CD4-positive, alpha-beta T cell (primary cell): ENCODE measurements at places on chromosomes 6 and 20.

GRCh38 chr20:51132279-51132678, 109.4 kb upstream of the KCNG1 start:
- H3K36me3 ChIP-seq = no peaks in the 10 kb centered on the region
- no peak for DNase-seq
- H3K4me3 ChIP-seq = no peak overlapping the region
- H3K27me3 ChIP-seq = peaks cover 8% of the 10 kb centered on the region

DNA sequence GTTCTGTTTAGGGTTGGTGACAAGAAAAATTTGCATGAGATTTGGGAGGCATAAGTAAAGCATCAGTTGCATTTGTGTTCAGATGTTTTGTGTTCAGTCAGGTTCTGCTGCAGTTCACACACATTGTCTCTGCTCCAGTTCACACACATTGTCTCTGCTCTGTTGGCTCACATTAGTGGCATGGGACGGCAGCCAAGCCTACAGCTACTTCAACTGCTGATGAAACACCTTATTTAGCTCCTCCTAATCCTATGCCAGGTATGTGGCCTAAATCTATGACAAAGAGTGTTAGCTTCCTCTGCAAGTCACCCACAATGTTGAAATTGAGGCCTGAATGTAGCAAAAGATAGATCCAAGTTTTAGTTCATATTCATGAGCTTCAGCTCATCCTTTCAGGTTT, 278.1 kb upstream of the SYNCRIP start:
- H3K36me3 ChIP-seq = no peaks in the 10 kb centered on the region
- H3K4me3 ChIP-seq = no peak overlapping the region

GRCh38 chr6:107641500-107641941, 151.6 kb downstream of the SOBP start:
- no peak overlapping the region for H3K27ac ChIP-seq
- H3K36me3 ChIP-seq = no peaks in the 10 kb centered on the region
- H3K27me3 ChIP-seq = no peaks in the 10 kb centered on the region
- no peak for DNase-seq
- H3K4me1 ChIP-seq = no peaks in the 10 kb centered on the region

DNA sequence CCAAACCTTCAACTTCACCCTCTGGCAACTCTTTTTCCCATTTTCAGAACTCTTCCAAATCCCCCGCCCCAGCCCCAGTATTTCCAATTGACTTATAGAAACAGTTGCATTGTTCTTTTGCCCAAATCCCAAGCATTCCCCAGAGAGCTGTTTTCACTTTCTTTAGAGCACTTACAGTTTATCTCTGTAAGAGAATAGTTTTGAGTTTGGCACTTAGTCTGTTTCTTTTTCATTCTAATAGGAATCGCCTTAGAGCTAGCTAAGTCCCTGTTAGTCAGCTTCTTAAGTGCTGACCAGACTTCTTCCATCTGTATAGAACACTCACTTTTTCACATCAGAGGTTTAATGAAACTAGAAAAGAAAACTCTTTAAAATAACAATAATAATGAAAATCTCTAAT, 374.2 kb upstream of the FLRT3 start:
- H3K36me3 ChIP-seq = no peaks in the 10 kb centered on the region
- no peak for DNase-seq
- H3K4me1 ChIP-seq = no peaks in the 10 kb centered on the region
- no peaks in the 10 kb centered on the region for H3K27me3 ChIP-seq
- no peak overlapping the region for H3K4me3 ChIP-seq

DNA sequence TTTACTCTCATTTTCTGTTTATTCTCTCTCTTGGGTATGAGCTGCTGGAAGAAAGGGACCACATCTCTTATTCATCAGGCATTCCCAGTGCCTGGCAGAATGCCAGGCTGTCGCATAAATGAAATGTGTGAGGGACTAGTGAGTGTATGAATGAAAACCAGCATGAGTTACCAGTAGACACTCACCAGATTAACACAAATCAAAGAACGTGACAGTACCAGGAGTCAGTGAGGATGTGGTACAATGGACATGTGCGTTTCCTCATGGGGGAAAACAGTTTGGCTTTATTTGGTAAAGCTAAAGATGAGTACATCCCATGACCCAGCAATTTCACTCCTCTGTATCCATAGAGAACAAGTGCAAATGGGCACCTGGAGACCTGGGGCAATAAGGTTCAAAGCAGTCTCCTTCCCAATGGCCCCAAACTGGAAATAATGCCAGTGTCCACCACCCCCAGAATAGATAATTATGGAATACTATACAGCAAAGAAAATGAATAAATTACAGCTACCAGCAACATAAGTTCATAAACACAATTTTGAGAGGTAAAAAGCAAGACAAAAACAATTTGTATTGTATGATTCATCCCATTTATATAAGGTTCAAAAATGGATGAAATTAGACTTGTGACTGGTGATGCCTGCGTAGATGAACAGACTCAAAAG, 93.3 kb downstream of the CDH22 start:
- no peaks in the 10 kb centered on the region for H3K4me1 ChIP-seq
- H3K27ac ChIP-seq = no peak overlapping the region
- H3K27me3 ChIP-seq = peaks cover 16% of the 10 kb centered on the region
- H3K4me3 ChIP-seq = no peak overlapping the region
- no peaks in the 10 kb centered on the region for H3K36me3 ChIP-seq

DNA sequence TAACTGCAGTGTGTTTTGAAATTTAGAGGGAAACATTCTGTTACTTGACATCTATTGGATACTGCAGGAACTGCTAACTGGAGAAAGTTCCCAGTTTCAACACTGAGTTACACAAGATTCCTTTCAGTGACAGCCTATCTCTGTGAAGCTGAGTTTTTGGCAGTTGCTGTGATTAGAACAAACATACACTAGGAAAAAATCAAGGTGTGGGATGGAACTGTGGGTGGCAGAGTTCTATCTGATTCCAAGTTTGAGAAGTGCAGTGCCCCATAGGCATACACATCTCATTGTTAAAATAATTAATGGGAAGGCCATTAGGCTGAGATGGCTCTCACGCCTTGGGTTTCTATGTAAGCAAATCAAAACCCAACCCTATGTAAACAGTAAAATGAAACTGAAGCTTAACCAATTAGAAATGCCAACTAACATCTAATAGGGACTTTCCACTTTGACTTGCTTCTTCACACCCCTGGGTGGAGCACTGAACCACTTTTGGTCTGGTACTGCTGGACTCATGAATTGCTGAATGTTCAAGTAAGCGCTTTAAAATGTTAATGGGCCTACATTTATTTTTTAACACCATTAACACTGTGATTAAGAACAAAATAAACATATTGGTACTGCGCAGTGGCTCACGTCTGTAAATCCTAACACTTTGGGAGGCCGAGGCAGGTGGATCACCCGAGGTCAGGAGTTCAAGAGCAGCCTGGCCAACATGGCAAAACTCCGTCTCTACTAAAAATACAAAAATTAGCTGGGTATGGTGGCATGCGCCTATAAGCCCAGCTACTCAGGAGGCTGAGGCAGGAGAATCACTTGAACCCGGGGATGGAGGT, 55.2 kb upstream of the TBC1D7 start:
- H3K36me3 ChIP-seq = no peaks in the 10 kb centered on the region
- H3K4me1 ChIP-seq = peaks cover 7% of the 10 kb centered on the region
- DNase-seq = no peak
- H3K27me3 ChIP-seq = no peaks in the 10 kb centered on the region
- H3K27ac ChIP-seq = no peak overlapping the region

- no peak overlapping the region for H3K27ac ChIP-seq
- H3K4me3 ChIP-seq = no peak overlapping the region
- no peaks in the 10 kb centered on the region for H3K27me3 ChIP-seq
- no peaks in the 10 kb centered on the region for H3K36me3 ChIP-seq
- DNase-seq = no peak
Observed at GRCh38 chr6:92341201-92341600, 1078.2 kb downstream of the EPHA7 start.

DNA sequence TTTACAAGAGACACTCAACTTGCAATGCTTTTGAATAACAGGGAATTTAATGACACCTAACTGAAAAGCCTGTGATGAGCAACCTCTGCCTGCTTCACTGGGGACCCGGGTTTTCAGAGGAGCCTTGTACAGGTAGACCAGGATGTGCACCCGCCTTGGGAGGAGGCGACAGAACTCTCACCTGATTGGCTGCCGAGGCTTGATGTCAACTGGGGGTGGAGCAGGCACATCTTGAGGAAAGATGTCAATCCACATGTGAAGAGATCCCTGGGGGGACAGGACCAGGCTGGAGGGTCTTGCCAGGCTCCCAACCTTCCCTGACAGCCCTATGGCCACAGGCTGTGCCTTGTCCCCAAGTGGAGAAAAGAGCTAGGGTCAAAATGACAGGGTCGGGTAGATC, 19.8 kb downstream of the ERGIC3 start:
- no peaks in the 10 kb centered on the region for H3K4me1 ChIP-seq
- H3K27ac ChIP-seq = no peak overlapping the region

- H3K27ac ChIP-seq = no peak overlapping the region
- no peak for DNase-seq
- H3K4me3 ChIP-seq = no peak overlapping the region
- no peaks in the 10 kb centered on the region for H3K36me3 ChIP-seq
Observed at GRCh38 chr20:13685623-13686022, 46.9 kb upstream of the TASP1 start.

DNA sequence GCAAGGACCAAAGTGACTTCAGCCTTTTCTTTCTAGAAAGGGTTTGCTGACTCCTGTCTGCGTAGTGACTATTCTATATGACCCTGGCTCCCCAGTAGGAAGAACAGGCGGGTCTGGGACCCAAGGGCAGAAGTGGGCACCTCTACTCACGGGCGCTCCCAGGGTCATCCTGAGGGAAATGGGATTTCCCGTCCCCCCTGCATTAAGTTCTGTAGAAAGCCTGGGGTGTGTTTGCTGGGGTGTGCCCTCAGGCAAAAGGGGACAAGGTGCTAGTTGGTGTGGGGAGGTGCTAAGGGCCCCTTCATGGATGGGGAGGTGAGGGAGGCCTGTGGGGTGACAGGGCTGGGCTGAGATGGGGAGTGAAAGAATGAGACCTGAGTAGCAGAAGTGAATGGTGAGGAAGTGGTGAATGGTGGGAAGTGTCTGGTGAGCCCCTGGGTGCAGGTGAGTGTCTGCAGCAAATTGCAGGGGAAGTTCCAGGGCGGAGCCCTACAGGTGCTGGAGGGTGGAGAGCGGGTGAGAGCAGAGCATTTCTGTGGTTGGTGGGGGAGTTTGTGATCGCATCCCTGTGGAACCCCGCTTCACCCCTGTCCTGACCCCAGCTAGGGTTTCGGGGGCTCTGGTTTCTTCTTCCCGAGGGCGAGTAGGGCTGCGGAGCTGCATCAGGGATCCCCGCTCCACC, 21.1 kb downstream of the RAET1L start:
- peak overlapping the region; percentile 86 for H3K4me3 ChIP-seq
- H3K4me1 ChIP-seq = peaks cover 49% of the 10 kb centered on the region
- DNase-seq = no peak
- peak overlapping the region; percentile 75 for H3K27ac ChIP-seq
- no peaks in the 10 kb centered on the region for H3K36me3 ChIP-seq

- H3K4me1 ChIP-seq = no peaks in the 10 kb centered on the region
- H3K4me3 ChIP-seq = no peak overlapping the region
- H3K27me3 ChIP-seq = no peaks in the 10 kb centered on the region
- no peak overlapping the region for H3K27ac ChIP-seq
Observed at GRCh38 chr6:39785281-39785680, 6.9 kb upstream of the DAAM2 start.

DNA sequence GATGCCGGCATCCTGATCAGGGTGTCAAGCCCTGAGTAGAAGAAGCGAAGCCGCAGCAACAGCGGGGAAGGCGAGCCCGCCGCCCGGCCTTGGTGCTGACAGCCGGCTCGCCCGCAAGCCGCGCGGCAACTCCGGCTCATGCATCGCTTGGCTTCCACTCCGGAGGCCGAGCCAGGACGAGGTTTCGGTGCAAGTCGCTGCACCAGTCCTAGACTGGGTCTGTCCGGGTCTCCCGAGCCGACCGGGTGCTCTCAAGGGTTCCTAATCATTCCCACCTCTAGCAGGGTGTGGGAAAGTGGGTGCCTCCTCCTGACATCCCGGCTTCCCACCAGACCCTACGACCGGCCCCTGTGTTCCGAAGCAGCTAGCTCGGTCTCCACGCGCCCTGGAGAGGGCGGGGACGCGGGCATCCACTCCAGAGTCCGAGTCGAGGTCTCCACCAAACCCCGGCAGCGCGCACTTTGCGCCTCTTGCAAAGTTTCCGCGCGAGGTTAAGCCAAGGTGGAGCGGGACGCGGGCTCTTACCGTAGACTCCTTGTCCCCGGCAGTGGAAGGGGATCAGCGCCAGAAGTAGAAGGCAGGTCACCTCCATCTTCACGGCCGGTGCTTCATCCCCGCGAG, 1.4 kb downstream of the MDGA1 start:
- peaks cover 45% of the 10 kb centered on the region for H3K4me1 ChIP-seq
- DNase-seq = peak; percentile 63
- no peak overlapping the region for H3K27ac ChIP-seq
- peak overlapping the region; percentile 67 for H3K4me3 ChIP-seq

- no peaks in the 10 kb centered on the region for H3K27me3 ChIP-seq
- peaks cover 6% of the 10 kb centered on the region for H3K4me1 ChIP-seq
- DNase-seq = no peak
- H3K27ac ChIP-seq = no peak overlapping the region
Observed at GRCh38 chr6:138590796-138591709, 91.8 kb upstream of the NHSL1 start.

GRCh38 chr6:45877970-45878590, 137.6 kb downstream of the CLIC5 start:
- H3K4me1 ChIP-seq = no peaks in the 10 kb centered on the region
- no peaks in the 10 kb centered on the region for H3K27me3 ChIP-seq
- no peaks in the 10 kb centered on the region for H3K36me3 ChIP-seq

DNA sequence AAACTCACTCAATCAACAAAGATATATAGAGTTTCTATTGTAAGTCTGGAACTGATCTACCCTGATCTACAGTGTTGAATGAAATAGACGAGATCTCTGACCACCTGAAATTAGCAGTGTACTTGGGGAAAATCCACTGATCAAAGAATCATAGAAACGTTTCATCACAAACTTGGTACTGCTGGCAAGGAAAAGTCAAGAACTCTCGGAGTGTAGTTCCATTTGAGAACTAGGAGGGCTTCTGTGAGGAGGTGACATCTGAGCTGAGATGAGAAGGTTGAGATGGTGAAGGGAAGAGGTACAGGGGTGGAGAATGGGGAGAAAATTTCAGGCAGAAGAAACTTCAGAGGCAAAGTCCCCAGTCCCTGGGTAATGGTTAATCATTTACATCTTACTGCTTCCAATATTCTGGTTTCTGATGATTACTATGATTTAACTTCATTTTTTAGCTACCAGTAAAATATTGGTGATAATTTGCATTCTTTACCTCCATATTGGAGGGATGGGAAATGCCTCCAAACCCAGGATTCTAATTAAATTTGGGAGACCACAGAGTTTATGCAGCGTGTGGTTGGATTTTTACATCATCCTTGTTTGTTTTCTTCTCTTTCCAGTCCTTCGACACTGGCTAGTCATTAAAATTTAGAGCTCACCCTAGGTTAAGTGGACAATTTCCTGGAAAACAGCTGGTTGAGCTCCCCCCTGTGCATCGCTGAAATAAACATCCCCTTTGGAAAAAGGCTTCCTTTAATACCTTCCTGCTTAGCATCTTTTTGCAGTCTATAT, 191.9 kb downstream of the BCAS1 start:
- no peak for DNase-seq
- no peaks in the 10 kb centered on the region for H3K36me3 ChIP-seq
- no peaks in the 10 kb centered on the region for H3K27me3 ChIP-seq
- H3K27ac ChIP-seq = no peak overlapping the region
- H3K4me3 ChIP-seq = no peak overlapping the region
- peaks cover 7% of the 10 kb centered on the region for H3K4me1 ChIP-seq

- no peaks in the 10 kb centered on the region for H3K27me3 ChIP-seq
- DNase-seq = no peak
- no peaks in the 10 kb centered on the region for H3K36me3 ChIP-seq
- peaks cover 9% of the 10 kb centered on the region for H3K4me1 ChIP-seq
- H3K27ac ChIP-seq = no peak overlapping the region
- no peak overlapping the region for H3K4me3 ChIP-seq
Observed at GRCh38 chr6:6915219-6915618, 192.5 kb upstream of the RREB1 start.

- no peaks in the 10 kb centered on the region for H3K27me3 ChIP-seq
- H3K36me3 ChIP-seq = no peaks in the 10 kb centered on the region
- H3K4me1 ChIP-seq = no peaks in the 10 kb centered on the region
Observed at GRCh38 chr6:62976566-62976965, 234.7 kb upstream of the FKBP1C start.
